ENCODE measurements at places on chromosomes 7 and 10.

GRCh38 chr10:381805-382204 lies 246.6 kb downstream of the ZMYND11 start:
- no peak for DNase-seq

GRCh38 chr7:156954941-156955340 lies 5.4 kb downstream of the NOM1 start:
- DNase-seq: no peak

DNA sequence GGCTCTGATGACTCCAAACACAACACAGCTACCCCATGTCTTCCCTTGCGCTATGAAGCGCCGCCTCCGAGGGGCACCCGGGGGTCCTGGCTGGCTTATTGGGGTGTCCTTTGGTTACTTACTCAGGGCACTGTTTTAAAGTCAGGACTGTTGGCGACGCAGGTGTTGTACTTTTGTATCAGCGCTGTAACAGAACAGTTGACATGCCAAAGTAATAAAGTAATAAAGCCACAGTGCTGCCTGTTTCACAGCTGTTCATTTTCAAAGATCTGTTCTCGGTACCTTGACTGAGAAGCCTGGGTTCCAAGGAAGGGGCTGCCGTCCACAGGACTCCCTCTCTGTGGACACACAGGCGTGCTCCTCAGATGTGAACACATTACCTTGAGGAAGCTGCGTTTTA lies 64.1 kb downstream of the WDR37 start:
- no peak for DNase-seq

GRCh38 chr10:84606428-84606827 lies 278.0 kb downstream of the CCSER2 start:
- no peak for DNase-seq
